Activated effector memory CD4-positive, alpha-beta T cell treated with Interleukin-2 at 50 U/mL for 16 hours (primary cell): ENCODE measurements at places on chromosomes 3 and 15.

- DNase-seq, result no peak
Measured at GRCh38 chr3:71121429-71122167, 461.9 kb downstream of the FOXP1 start.

GRCh38 chr3:53490459-53490968, 3.9 kb upstream of the CACNA1D start:
- DNase-seq, result no peak

GRCh38 chr15:88174571-88174970, 82.0 kb downstream of the NTRK3 start:
- no peak for DNase-seq

- DNase-seq, result no peak
Measured at GRCh38 chr15:63900306-63900705, 66.6 kb upstream of the HERC1 start.

GRCh38 chr15:60510006-60510405, 31.1 kb upstream of the ICE2 start:
- DNase-seq, result no peak

GRCh38 chr3:143207338-143207961, 87.9 kb downstream of the CHST2 start:
- no peak for DNase-seq

GRCh38 chr15:58049520-58050227, 15.8 kb downstream of the ALDH1A2 start:
- no peak for DNase-seq

- DNase-seq, result no peak
Measured at GRCh38 chr3:69699183-69699582, 40.1 kb upstream of the MITF start.

DNA sequence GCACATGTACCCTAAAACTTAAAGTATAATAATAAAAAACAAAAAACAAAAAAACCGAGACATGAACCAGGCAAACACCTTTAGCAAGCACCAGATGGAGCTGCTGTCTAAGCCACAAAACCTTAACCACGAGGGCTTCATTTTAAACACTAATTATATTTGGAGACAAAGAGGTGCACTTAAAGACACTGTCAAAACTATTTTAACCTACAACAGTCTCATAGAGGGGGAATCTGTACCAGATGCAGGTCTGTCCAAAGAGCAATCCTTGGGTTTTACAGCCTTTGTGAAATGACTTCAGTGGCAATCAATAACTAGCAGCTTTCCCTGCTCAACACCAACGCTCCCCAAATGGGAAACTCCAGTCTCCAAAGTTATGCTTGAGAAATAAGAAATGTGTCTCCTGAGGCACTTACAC, 115.7 kb upstream of the TSPAN3 start:
- no peak for DNase-seq

- DNase-seq, result no peak
Measured at GRCh38 chr3:54685213-54685612, 242.6 kb downstream of the LRTM1 start.

GRCh38 chr15:98799461-98800390, 151.4 kb downstream of the IGF1R start:
- DNase-seq, result no peak

DNA sequence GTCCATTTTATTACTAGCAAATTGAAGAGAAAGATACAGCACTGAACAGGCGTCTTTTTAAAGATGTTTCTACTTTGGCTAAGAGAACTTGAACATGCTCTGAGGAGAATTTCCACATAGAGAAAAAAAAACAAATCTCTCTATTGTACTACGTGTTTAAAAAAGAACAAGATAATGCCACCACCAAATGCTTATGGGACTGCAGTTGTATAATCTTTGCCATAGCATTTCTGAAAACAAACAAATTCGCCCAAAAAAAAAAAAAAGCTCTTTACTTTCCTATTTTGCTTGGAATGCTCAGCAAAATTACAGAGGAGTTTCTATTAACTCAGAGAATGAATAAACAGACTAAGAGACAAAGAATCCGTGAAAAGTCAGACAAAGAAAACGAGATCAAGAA, 114.2 kb downstream of the CNTN3 start:
- DNase-seq, result no peak

DNA sequence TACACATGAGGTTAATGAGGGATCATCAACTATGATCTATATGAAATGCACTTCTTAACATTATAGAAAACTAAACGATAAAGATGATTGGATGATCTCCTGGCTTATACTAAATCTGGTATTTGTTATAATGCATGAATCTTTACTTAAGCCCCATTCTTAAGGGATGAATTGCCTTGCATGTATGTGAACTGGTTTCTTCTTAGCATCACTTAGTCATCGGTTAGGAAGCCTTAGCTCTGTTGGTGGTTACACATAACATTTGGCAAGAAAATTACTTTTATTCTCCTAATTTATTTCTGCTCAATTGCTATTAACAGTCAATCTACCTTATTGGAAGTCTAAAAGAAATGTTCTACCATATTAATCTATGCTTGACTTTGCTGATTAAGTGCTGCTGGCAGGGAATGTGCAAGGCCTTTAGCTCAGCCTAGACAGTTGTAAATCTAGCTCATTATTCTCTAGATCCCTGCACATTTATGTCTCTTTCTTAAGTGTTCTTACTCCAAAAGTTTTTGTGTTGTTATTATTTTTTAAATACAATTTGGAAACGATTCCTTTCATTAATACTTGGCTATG, 356.0 kb downstream of the ZPLD1 start:
- DNase-seq, result no peak

GRCh38 chr3:27353221-27353620, 16.0 kb downstream of the NEK10 start:
- no peak for DNase-seq

DNA sequence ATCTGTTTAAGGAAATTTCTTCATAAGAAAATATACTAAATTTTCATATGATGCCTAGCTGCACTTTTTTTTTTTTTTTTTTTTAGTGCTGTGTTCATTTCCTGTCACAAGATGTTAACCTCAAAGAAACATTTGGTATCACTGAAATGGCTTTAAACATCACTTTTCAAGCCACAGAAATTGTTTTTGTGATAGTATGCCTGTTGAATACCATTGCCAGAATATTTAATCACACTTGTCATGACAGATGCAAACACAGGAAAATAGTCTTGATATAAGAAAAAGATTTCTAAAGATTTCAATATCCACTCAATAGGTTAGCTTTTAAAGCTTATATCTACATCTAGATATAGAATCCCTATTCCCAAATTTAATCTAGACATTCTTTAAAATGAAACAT, 608.5 kb upstream of the AGTR1 start:
- DNase-seq, result no peak

- no peak for DNase-seq
Measured at GRCh38 chr3:67384760-67385397, 269.5 kb downstream of the SUCLG2 start.

- no peak for DNase-seq
Measured at GRCh38 chr3:161691677-161692076, 195.1 kb downstream of the OTOL1 start.

DNA sequence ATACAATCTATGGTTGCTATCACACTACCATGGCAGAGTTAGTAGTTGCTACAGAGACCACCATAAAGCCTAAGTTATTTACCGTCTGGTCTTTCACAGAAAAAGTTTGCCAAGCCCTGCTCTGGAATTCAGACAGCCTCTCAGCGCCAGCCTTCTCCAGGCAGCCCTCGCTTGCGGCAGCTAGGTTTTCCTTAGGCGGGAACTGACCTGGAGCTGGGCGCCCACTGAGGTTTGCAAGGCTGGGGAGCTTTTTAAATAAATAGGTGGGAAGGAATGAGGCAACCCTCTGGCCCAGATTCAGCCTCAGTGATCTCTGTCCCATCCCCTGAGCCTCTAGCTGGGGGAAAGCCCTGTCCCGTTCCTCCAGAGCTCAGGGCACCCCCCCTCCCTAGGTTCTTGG, 1.2 kb downstream of the CTSH start:
- DNase-seq, result no peak

DNA sequence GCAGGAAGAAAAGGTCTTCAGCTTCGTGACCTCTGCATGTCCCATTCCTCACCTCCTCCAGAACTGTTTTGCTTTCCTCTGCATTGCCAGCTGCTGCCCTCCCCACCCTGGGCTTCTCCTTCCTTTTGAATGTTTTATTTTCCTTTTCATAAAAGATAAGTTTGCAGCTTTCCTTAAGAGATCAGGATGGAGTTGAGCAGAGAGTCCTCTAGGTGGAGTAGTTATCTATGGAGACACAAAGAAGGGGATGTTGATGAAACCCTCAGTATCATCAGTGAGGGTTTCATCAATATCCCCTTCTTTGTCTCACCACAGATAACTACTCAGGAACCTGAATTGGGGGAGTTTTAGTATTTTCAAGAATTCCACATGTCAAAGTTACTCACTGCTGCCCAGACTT, 19.0 kb upstream of the SLC25A36 start:
- no peak for DNase-seq

GRCh38 chr15:93943586-93943985, 287.8 kb upstream of the MCTP2 start:
- DNase-seq, result no peak

DNA sequence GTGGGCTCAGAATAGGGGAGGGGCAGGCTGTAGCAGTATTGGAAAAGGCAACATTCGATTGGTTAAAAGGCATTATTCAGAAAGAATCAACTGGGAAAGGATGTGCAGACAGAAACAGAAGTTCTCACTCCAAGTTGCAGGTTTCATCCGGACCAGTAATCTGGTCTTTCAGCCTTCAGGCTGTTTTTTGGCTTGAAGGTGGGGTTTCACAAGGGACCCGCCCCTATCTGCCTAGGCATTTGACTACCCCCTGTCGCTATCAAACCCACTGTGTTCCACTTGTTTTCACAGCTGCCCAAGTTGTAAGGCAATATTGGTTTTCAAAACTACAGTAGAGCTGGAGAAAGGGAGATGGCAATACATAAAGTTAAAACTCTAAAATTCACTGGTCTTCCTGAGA, 96.9 kb downstream of the VPS8 start:
- no peak for DNase-seq

DNA sequence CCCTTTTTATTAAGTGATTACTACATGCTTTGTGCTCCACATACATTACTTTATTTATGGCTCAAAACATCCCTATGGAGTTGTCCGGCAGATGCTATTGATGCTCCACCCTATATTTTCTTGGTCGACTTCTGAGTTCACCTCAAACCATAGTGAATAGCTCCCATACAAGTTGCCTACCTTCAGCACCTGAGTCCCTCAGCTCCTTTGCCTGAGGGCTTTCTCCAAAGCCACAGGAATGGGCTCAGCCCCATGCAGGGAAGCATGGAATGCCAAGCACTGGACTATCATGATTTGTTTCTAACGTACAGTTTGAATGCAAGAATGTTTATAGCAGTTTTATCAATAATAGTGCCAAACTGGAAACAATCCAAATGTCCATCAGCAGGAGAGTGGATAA, 124.8 kb upstream of the TNIK start:
- no peak for DNase-seq

GRCh38 chr15:66237513-66238235, 15.9 kb downstream of the MEGF11 start:
- DNase-seq, result no peak

GRCh38 chr15:73684581-73685455, 635 bp downstream of the CD276 start:
- DNase-seq, result no peak

DNA sequence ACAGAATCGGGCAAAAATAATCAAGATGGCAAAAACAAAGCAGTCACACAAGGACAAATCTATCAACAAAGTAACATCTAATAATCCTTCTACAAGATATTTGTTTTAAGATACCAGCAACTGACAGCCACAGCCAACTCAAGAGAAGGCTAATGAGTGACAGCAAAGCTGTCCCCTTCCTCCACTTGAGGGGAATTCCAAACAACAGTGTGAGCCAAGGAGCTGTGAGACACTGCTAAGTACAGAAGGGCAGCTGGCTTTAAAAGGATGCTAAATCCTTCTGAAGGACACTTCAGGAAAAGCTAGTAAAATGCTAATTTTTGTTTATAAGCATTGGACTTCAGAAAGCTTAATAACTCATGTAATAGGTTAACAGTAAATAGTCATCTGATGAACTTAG, 120.3 kb upstream of the GOLGA8J start:
- no peak for DNase-seq

- DNase-seq, result no peak
Measured at GRCh38 chr3:43686333-43686699, 4.4 kb upstream of the ABHD5 start.

- no peak for DNase-seq
Measured at GRCh38 chr3:157585386-157585785, 82.2 kb upstream of the VEPH1 start.

GRCh38 chr15:72042865-72043264, 75.1 kb downstream of the MYO9A start:
- DNase-seq, result no peak

DNA sequence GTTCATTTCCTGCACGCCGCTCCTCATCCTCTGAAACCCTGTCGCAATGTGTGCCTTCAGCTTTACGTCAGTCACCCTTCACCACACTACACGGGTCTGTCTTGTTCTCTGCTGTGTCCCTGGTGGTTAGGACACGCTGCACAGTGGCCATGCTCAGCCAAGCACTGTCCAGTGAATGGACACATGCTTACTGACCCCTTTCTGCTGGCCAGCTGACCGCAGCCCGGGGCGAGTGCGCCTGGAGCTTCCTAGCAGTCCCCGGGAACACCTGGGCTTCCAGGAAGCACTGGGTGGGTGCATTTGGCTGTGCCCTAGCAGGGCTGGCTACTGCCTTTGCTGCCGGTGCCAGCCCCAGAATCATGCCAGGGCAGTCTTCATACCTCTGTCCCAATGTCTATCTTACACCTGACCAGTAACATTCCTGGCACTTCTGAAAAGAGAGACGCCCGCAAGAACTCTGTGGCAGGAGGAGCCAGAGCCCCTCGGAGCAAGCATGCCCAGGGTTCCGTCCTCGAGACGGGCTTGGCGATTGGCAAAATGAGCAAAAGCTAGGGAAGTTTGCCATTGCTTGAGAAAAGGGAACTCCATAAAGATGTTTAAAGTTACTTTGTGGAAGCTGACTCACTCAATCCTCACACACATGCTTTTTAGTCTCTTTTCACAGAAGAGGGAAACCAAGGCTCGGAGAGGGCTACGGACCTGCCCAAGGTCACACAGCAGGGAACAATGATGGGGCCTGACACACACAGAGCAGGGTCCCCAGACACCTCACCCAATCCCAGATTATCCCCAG, 15.7 kb upstream of the ZXDC start:
- DNase-seq, result no peak

- DNase-seq, result no peak
Measured at GRCh38 chr15:40942337-40942854, 10.9 kb upstream of the CHAC1 start.

DNA sequence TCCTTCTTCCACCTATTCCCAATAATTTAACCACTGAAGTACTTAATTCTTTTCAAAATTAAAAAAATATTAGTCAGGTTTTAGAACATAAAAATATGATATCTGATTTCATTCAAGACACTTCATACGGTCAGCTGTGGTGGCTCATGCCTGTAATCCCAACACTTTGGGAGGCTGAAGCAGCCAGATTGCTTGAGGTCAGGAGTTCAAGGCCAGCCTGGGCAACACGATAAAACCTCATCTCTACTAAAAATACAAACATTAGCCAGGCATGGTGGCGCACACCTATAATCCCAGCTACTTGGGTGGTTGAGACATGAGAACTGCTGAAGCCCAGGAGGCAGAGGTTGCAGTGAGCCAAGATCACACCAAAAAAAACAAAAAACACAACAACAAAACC, 56.7 kb downstream of the NBEAL2 start:
- no peak for DNase-seq
